Muscle of leg (tissue), 16 donors: ENCODE measurements at places on chromosomes 13 and 19. TPM values are rescaled to one million over a fixed set of nuclear protein-coding genes. Genes with fewer than 3 reads are reported as not detected.

The ZNF578 gene
- total RNA-seq, result 5.9 TPM

The LSR gene
- 2.9 TPM for total RNA-seq

The SYT5 gene
- not detected for total RNA-seq

The VSIG10L gene
- 0.49 TPM for total RNA-seq

The CYP4F11 gene
- not detected for total RNA-seq

The PODNL1 gene
- total RNA-seq, result 0.09 TPM

The LINGO3 gene
- not detected for total RNA-seq

The NOVA2 gene
- 0.98 TPM for total RNA-seq

The SLC25A41 gene
- total RNA-seq, result 0.22 TPM

The MEIS3 gene
- total RNA-seq, result 9.2 TPM

The ATCAY gene
- 0.04 TPM for total RNA-seq

The C1QTNF9 gene
- 3.5 TPM for total RNA-seq

The IQCN gene
- total RNA-seq, result 1.5 TPM

The GRIK5 gene
- 1.3 TPM for total RNA-seq

The KMT2B gene
- total RNA-seq, result 7.6 TPM

The LGALS14 gene
- 0.13 TPM for total RNA-seq

The SELENOV gene
- 0.13 TPM for total RNA-seq

The MEIOSIN gene
- not detected for total RNA-seq

The DACT3 gene
- total RNA-seq, result 14.6 TPM

The ELSPBP1 gene
- total RNA-seq, result not detected

The RBM42 gene
- total RNA-seq, result 32.8 TPM

The TRPM4 gene
- total RNA-seq, result 13.1 TPM

The COL4A2 gene
- 468 TPM for total RNA-seq

The TJP3 gene
- total RNA-seq, result 0.04 TPM

The TMEM238 gene
- 0.18 TPM for total RNA-seq

The CD177 gene
- 0.09 TPM for total RNA-seq

The ZNF493 gene
- total RNA-seq, result 16.0 TPM

The IFNL4 gene
- 0.04 TPM for total RNA-seq

The SOX1 gene
- total RNA-seq, result 0.04 TPM

The ADAMTSL5 gene
- total RNA-seq, result 4.8 TPM

The ZNF229 gene
- total RNA-seq, result 6.4 TPM

The NDUFS7 gene
- total RNA-seq, result 73.5 TPM

The RASIP1 gene
- 14.1 TPM for total RNA-seq

The ZIC5 gene
- total RNA-seq, result not detected

The KIR3DL2 gene
- not detected for total RNA-seq

The ZNF723 gene
- total RNA-seq, result not detected

The KASH5 gene
- total RNA-seq, result not detected

The PTPRS gene
- total RNA-seq, result 50.4 TPM

The FGF14 gene
- total RNA-seq, result 2.1 TPM

The SYNGR4 gene
- not detected for total RNA-seq
